ENCODE measurements at places on chromosomes 11 and 22. TPM values are rescaled to one million over a fixed set of nuclear protein-coding genes. Genes with fewer than 3 reads are reported as not detected.

Gene TREH
- not detected for total RNA-seq

Gene NRGN
- total RNA-seq, result 0.58 TPM

Gene TMEM126A
- 50.5 TPM for total RNA-seq

Gene NAA40
- total RNA-seq, result 9.9 TPM

Gene RIMBP3C
- 0.15 TPM for total RNA-seq

Gene OR6A2
- total RNA-seq, result 0.73 TPM

Gene OR5P2
- not detected for total RNA-seq
